ENCODE measurements at places on chromosomes 6 and 20. TPM values are rescaled to one million over a fixed set of nuclear protein-coding genes. Genes with fewer than 3 reads are reported as not detected.

DNA sequence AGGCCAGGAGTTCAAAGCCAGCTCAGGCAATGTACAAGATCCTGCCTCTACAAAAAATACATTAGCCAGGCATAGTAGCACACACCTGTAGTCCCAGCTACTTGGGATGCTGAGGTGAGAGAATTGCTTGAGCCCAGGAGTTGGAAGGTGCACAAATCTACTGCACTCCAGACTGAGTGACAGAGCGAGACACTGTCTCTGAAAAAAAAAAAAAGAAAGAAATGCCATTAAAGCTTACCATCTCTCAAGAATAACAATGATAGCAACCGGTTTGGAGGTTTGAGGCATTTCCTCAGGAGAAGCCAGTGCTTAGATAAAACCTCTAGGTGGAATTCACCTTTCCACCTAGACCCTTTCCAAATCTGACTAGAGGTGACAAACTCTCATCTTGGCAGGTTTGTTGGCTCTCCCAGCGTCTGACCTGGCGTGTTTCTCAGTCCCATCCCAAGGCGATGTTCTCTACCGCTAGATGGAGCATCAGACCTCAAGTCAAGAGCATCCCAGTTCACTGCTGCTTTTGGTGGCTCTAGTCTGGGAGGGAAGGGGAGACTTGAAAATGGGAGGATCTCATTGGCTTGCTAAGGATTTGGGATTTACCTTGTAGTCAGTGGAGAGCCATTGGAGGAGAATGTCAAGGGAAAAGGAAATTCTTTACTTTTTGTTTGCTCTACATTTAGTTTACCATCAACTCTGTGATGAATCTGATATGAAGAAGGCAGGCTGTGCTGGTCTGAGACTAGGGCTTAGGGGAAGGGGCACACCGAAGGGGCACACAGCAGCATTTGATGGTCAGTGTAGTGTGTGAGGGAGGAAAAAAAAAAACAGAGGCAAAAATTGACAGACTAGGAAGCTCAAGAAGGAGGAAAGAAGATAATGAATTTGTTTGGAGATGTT is 67.9 kb downstream of the NCOA7 start:
- peak; percentile 74 for DNase-seq
- no peaks in the 10 kb centered on the region for H3K27me3 ChIP-seq
- H3K4me3 ChIP-seq: no peak overlapping the region

DNA sequence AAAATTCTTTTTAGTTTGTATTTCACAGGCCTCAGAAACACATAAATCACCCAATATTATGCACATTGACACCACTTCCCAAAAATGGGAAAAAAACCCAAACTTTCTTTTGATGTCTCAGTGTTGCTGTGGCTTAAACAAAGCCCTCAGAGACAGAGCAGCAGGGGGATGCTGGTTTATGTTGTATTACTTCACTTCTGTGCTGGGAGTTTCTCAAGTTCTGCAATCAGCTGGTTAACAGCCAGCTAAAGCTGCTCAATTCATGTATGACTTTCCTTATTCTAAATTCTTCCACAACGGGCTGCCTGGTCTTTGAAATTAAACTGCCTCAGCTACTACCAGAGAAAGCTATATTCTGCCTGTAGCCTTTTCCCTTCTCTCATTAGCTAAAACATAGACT is 5.6 kb downstream of the FILIP1 start:
- DNase-seq: no peak
- H3K4me3 ChIP-seq: peak overlapping the region; percentile 36
- H3K36me3 ChIP-seq: no peaks in the 10 kb centered on the region
- no peaks in the 10 kb centered on the region for H3K27me3 ChIP-seq
- peaks cover 3% of the 10 kb centered on the region for H3K4me1 ChIP-seq

GRCh38 chr6:107600936-107601335 is 111.0 kb downstream of the SOBP start:
- no peaks in the 10 kb centered on the region for H3K27me3 ChIP-seq
- H3K4me3 ChIP-seq: no peak overlapping the region
- H3K27ac ChIP-seq: no peak overlapping the region
- no peaks in the 10 kb centered on the region for H3K4me1 ChIP-seq
- no peaks in the 10 kb centered on the region for H3K36me3 ChIP-seq
- no peak for DNase-seq

DNA sequence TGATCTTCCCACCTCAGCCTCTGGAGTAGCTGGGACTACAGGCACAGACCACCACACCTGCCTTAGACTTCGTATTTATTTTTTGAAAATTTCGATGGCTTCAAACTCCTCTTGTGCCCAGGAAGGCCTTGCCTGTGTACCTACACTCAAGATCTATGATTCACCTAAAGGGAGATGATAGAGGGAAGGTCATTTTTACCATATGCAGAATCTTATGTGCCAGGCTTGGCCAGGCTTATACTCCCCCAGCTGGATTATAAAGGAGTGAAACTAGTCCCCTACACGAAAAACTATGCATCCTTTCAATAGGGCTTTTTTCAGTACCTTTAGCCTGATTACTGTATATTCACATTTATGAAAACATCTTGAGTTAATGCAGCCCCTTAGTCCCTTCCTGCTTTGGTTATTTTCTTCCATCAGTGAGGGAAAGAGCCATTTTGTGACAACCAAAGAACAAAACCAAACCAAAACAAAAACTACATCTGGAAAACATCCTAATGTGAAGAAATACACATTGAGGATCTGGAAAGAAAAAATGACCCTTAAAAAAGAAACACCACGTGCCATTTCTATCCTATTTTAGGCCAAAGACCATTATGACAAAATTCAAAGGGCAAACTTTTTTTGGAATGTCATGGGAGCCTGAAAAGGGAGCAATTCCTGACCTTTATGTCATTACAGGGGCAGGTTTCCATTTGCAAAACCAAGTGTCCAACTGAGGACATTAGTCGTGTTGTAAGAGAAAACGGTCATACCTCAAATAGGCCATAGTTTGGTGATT is 34.7 kb downstream of the RIPOR2 start:
- H3K27ac ChIP-seq: no peak overlapping the region
- no peak overlapping the region for H3K4me3 ChIP-seq
- peaks cover 2% of the 10 kb centered on the region for H3K4me1 ChIP-seq

DNA sequence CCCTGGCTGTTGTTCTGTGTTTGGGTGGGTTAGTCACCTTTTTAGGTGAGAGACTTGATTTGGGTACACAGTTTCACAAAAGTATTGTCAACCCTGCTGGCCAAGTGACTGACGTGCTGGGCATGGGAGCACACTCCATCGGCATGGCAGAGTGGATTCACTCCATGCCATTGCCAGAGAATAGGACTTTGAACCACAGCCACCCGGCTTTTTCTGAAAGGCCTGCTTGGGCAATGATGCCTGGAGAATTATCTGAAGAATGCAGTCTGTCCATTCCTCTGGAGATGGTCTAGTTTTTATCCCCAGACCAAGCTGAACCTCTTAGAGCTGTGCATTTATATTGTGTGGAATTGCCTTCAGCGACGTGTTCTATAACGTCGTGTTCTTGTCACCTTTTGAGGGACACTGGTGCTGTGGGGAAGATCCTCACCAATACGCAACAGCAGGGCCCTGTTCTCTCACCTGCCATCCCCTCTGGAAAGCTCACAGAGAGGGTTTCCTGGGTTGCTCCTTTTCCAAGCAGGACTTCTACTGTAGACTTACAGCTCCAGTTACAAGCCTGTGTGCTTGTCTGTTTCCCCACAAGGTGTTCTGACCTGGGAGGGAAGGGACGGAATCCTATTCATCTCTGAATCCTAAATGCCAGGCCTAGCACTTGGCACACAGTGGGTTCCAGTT is 183.4 kb upstream of the AKAP12 start:
- DNase-seq: no peak
- no peaks in the 10 kb centered on the region for H3K4me1 ChIP-seq
- no peak overlapping the region for H3K27ac ChIP-seq
- no peaks in the 10 kb centered on the region for H3K36me3 ChIP-seq
- H3K27me3 ChIP-seq: no peaks in the 10 kb centered on the region

GRCh38 chr20:49961413-49961812 is 21.4 kb upstream of the SNAI1 start:
- no peak overlapping the region for H3K27ac ChIP-seq
- no peaks in the 10 kb centered on the region for H3K36me3 ChIP-seq
- H3K4me1 ChIP-seq: no peaks in the 10 kb centered on the region
- no peak overlapping the region for H3K4me3 ChIP-seq

Gene BPIFB2
- not detected for total RNA-seq

Gene TMEM63B
- total RNA-seq: 23.5 TPM

GRCh38 chr20:7760247-7761031 is 179.8 kb downstream of the HAO1 start:
- no peak overlapping the region for H3K27ac ChIP-seq
- H3K36me3 ChIP-seq: no peaks in the 10 kb centered on the region
- H3K4me1 ChIP-seq: no peaks in the 10 kb centered on the region
- no peak for DNase-seq

- H3K4me1 ChIP-seq: no peaks in the 10 kb centered on the region
- H3K27ac ChIP-seq: no peak overlapping the region
- DNase-seq: no peak
- no peaks in the 10 kb centered on the region for H3K36me3 ChIP-seq
- H3K4me3 ChIP-seq: no peak overlapping the region
Measured at GRCh38 chr20:29741894-29742698, 1515.4 kb upstream of the DEFB115 start.

GRCh38 chr6:114339706-114340105 is 3.1 kb downstream of the HS3ST5 start:
- H3K27ac ChIP-seq: no peak overlapping the region
- no peaks in the 10 kb centered on the region for H3K4me1 ChIP-seq
- no peak for DNase-seq
- peaks cover 1% of the 10 kb centered on the region for H3K27me3 ChIP-seq
- no peak overlapping the region for H3K4me3 ChIP-seq
- H3K36me3 ChIP-seq: no peaks in the 10 kb centered on the region

- no peaks in the 10 kb centered on the region for H3K27me3 ChIP-seq
- no peak overlapping the region for H3K4me3 ChIP-seq
- DNase-seq: no peak
- no peak overlapping the region for H3K27ac ChIP-seq
Measured at GRCh38 chr6:78942446-78942845, 75.1 kb downstream of the IRAK1BP1 start.

GRCh38 chr20:45406260-45407066 is 1.6 kb upstream of the DBNDD2 start:
- peak overlapping the region; percentile 68 for H3K27ac ChIP-seq
- H3K36me3 ChIP-seq: peaks cover 6% of the 10 kb centered on the region
- peak overlapping the region; percentile 76 for H3K4me3 ChIP-seq
- peak; percentile 96 for DNase-seq
- no peaks in the 10 kb centered on the region for H3K27me3 ChIP-seq
- peaks cover 2% of the 10 kb centered on the region for H3K4me1 ChIP-seq

- peaks cover 5% of the 10 kb centered on the region for H3K4me1 ChIP-seq
- no peak overlapping the region for H3K27ac ChIP-seq
- H3K4me3 ChIP-seq: no peak overlapping the region
- no peak for DNase-seq
- no peaks in the 10 kb centered on the region for H3K36me3 ChIP-seq
- no peaks in the 10 kb centered on the region for H3K27me3 ChIP-seq
Measured at GRCh38 chr6:110878751-110879522, 4.4 kb downstream of the AMD1 start.

- no peaks in the 10 kb centered on the region for H3K27me3 ChIP-seq
- DNase-seq: no peak
- no peaks in the 10 kb centered on the region for H3K4me1 ChIP-seq
- H3K36me3 ChIP-seq: no peaks in the 10 kb centered on the region
Measured at GRCh38 chr20:9591080-9591479, 76.7 kb downstream of the LAMP5 start.

Gene TUBB2A
- total RNA-seq: 33.7 TPM

GRCh38 chr6:33570806-33571636 is 9.1 kb downstream of the BAK1 start:
- peak; percentile 88 for DNase-seq
- H3K4me3 ChIP-seq: peak overlapping the region; percentile 55
- H3K27ac ChIP-seq: no peak overlapping the region
- no peaks in the 10 kb centered on the region for H3K36me3 ChIP-seq
- no peaks in the 10 kb centered on the region for H3K4me1 ChIP-seq

- H3K36me3 ChIP-seq: no peaks in the 10 kb centered on the region
- no peaks in the 10 kb centered on the region for H3K27me3 ChIP-seq
- DNase-seq: no peak
- H3K4me1 ChIP-seq: peaks cover 5% of the 10 kb centered on the region
Measured at GRCh38 chr20:9082741-9083140, 13.9 kb downstream of the PLCB4 start.

GRCh38 chr6:138503881-138504680 is 4.8 kb upstream of the NHSL1 start:
- no peaks in the 10 kb centered on the region for H3K36me3 ChIP-seq
- H3K27me3 ChIP-seq: no peaks in the 10 kb centered on the region
- H3K27ac ChIP-seq: no peak overlapping the region
- no peak overlapping the region for H3K4me3 ChIP-seq
- no peak for DNase-seq

- no peak overlapping the region for H3K4me3 ChIP-seq
- H3K4me1 ChIP-seq: peaks cover 13% of the 10 kb centered on the region
Measured at GRCh38 chr20:44891826-44892225, 6.3 kb downstream of the YWHAB start.

Gene PHACTR3
- total RNA-seq: 0.16 TPM

Gene FKBP5
- total RNA-seq: 25.1 TPM

DNA sequence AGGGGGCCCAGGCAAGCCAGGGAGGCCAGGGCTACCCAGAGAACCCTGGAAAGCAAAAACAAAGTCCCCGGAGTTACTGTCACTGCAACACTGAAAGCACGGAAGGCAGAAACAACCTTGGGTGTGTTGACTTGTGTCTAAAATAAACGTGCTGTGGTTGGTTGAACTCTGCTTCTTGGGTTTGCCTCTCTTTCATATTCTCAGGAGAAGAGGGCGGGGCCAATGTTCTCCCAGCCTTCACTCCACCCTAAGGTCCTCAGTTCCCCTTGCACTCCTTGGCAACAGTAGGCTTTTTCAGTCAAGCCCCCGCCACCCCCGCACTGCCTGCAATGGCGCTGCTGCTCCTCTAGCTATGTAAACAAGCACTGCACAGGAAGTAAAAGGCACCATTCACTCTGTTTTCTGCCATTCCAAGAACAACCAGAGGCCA is 60.9 kb downstream of the COL9A1 start:
- H3K36me3 ChIP-seq: no peaks in the 10 kb centered on the region
- no peak overlapping the region for H3K27ac ChIP-seq
- H3K4me3 ChIP-seq: no peak overlapping the region
- no peaks in the 10 kb centered on the region for H3K4me1 ChIP-seq
- no peak for DNase-seq

- no peak overlapping the region for H3K27ac ChIP-seq
- no peaks in the 10 kb centered on the region for H3K36me3 ChIP-seq
- H3K27me3 ChIP-seq: no peaks in the 10 kb centered on the region
- no peak overlapping the region for H3K4me3 ChIP-seq
- no peaks in the 10 kb centered on the region for H3K4me1 ChIP-seq
- DNase-seq: no peak
Measured at GRCh38 chr6:161830866-161831616, 557.2 kb upstream of the AGPAT4 start.

DNA sequence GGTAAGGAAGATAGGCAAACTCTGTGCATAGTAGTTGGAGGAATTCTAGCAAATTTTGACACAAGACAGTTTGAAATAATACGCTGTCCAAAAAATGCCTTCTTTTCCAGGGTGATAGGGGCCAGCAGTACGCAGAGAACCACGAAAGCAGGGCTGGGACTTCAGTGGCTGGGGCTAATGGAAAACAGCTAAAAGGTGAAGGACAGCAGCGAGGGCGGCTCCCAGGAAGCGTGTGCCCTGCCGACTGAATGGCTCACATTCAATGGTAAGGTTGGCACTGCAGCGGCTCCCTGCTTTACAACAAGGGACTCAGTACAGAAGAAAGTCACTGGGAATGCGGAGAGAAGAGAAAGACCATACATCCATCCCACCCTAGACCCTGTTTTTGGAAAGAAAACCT is 131.1 kb downstream of the MYLK4 start:
- H3K36me3 ChIP-seq: no peaks in the 10 kb centered on the region
- no peak overlapping the region for H3K4me3 ChIP-seq

All from aorta (tissue), 5 donors.